Gastrocnemius medialis (tissue), 4 donors: ENCODE measurements at places on chromosomes 6 and 20.

GRCh38 chr20:23047738-23048214 lies 1.7 kb downstream of the THBD start:
- DNase-seq, result peak; percentile 53

GRCh38 chr6:152636609-152637295 lies 410 bp downstream of the SYNE1 start:
- DNase-seq, result no peak

- DNase-seq, result no peak
Observed at GRCh38 chr6:121523628-121524027, 88.2 kb downstream of the GJA1 start.

GRCh38 chr6:140636271-140636907 lies 1261.9 kb upstream of the CITED2 start:
- DNase-seq, result no peak

DNA sequence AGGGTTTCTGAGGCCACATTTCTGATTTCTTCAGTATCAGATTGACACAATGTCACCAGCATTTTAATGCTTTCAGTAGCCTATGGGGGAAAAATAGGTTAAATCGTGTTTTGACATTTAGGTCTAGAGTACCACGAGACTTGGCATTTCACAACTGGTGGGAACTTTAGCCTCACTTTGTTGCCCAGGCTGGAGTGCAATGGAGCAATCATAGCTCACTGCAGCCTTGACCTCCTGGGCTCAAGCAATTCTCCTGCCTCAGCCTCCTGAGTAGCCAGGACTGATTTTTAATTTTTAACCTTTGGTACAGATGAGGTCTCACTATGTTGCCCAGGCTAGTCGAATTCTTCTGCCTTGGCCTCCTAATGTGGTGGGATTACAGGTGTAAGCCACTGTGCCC lies 11.0 kb upstream of the ARMH2 start:
- no peak for DNase-seq

GRCh38 chr6:72931325-72931887 lies 293.9 kb downstream of the KHDC1L start:
- DNase-seq, result no peak

GRCh38 chr20:48096212-48096875 lies 311.1 kb upstream of the SULF2 start:
- no peak for DNase-seq

- peak; percentile 20 for DNase-seq
Observed at GRCh38 chr6:32883789-32884188, 29.8 kb downstream of the PSMB9 start.

DNA sequence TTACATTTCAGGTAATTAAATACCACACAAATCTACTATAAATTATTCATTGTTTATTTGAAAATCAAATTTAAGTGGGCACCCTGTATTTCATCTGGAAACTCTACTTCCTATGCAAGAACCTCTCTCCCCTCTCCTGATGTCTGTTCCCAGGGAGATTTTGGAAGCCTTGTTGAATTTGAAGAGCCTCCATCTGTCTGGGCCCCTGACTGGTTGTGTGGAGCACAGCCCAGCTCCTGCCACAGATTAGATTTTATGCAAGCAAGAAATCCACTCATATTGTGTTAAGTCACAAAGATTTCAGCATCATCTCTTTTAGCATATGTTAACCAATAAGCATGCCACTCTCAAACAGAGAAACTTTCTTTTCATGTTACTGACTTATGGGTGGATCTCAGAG lies 451.2 kb downstream of the TFAP2B start:
- DNase-seq, result no peak

DNA sequence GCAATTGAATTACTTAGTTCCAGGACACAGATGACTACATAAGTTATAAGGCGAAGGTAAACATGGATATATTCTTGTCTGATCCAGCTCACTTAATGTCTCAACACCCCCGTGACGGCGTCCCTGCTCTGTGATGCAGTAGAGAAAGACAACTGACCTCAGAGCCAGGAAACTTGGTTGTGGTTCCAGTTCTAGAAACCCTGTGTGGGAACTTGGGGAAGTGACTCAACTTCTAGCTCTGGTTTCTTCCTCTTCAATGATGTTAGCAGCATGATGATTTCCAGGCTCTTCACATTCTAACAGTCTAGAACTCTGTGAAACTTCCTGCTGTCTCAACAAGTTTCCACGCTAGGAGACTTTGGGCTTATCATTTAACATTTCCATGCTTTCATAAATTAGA lies 18.4 kb downstream of the LAMA4 start:
- DNase-seq, result no peak

GRCh38 chr6:28981431-28981832 lies 23.7 kb downstream of the ZNF311 start:
- DNase-seq, result no peak

DNA sequence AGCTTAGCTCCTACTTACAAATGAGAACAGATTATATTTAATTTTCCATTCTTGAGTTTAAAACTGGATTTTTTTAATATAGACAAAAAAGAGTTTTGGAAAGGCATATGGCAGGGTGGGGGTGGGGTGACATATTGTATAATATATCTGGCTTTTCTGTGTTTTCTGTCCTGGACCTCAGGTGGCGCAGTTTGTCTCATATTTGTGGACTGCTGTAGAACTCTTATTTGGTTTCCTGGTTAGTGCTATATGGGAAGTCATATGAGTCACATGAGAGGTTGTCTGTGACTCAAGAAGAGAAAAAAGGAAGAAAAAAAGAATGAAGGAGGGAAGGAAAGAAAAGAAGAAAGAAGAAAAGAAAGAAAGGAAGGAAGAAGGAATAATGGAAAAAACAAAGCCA lies 131.8 kb downstream of the CLVS2 start:
- DNase-seq, result no peak

GRCh38 chr20:61186771-61187472 lies 65.1 kb upstream of the CDH4 start:
- no peak for DNase-seq

DNA sequence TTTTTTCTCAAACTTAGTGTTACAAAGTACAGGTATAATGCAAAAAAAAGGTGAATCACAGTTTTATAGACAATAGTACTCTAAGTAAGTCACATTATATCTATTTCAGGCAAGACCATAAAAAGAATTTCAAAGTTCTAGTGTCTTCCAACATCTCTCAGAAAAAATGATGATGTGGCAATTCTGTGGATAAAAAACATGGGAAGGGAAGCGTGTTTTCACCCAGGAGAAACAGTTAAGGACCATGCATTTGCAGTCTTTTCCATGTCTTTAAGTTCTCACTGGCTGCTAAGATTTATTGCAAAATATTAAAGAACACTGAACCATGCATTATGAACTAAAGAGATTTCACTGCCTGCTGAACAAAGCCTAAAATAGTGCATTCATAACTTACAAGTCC lies 1.8 kb downstream of the SSR1 start:
- no peak for DNase-seq

- DNase-seq, result peak; percentile 46
Observed at GRCh38 chr6:7085911-7086310, 21.9 kb upstream of the RREB1 start.

DNA sequence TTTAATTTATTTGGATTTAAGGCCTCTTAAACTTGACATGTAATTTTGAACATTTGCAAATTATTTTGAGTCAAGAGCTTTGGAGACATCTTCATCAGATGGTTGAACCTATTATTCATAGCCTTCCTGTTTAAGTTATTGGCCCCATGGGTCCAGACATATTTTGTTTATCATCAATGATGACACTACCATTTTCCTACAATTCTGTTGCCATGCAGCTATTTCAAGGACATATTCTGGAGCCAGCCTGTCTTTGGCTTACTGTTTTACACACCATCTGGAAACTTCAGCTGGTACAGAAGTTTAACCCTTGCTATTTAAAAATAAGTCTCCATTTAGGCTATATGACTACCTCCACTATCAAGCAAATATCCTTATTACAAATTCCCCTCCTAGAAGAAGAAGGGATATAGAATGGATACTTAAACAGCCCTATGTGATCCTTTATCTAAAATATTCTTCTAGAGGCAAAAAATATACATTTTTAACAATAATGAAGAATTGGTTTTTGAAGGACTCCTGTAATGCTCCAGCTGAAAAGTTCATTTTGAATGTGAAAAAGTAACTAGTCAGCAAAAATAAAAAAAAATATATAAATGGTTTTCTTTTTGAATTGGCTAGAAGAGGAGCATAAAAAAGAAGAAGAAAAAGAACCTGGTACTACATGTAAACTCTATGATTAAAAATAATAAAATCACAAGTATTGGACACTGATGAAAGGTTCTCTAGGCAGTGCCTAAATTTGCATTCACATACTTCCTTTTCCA lies 544.0 kb upstream of the HS3ST5 start:
- no peak for DNase-seq

GRCh38 chr6:3698021-3698420 lies 53.5 kb downstream of the PXDC1 start:
- no peak for DNase-seq

DNA sequence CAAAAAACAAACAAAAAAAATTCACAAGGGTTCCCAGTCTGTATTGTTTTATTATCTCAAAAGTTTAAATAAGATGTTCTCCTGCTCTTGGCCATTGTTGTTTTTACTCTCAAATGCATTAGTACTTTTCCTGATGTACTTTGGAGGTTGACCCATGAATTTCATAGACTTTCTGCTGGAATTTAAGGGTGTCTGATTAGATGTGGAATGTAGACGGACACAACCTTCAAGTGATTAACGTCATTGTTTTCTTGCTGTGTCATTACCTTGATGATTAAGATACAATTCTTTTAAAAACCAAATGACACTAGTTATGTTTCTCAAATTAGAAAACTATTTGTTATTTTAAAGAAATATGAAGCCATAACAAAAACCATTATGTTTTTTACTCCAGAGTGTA lies 421.4 kb upstream of the RUNX2 start:
- DNase-seq, result no peak

DNA sequence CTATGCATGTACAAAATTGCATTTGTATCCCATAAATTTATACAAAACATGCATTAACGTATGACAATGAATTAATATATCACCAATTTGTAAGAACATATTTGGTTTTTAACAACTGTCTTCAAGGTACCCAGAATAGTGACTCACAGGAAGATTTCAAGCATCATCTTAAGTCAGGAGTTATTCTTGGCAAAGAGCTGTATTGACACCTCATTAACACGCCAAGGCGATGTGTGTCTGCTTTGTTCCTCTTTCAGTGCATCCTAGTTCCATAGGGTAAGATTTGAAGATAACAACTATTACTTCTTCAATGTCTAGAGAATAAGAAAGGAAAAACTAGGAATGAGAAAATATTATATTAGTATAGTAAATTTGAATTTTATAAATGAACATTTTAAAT lies 35.8 kb upstream of the TPD52L1 start:
- no peak for DNase-seq

GRCh38 chr6:38701551-38701950 lies 1.4 kb downstream of the GLO1 start:
- no peak for DNase-seq

GRCh38 chr6:38354905-38355304 lies 284.8 kb downstream of the BTBD9 start:
- no peak for DNase-seq
